ENCODE measurements at places on chromosomes 2 and 18. TPM values are rescaled to one million over a fixed set of nuclear protein-coding genes. Genes with fewer than 3 reads are reported as not detected.

FN1 gene
- 158 TPM for total RNA-seq

MPP4 gene
- 0.08 TPM for total RNA-seq

PFN4 gene
- 1.1 TPM for total RNA-seq

L3MBTL4 gene
- not detected for total RNA-seq

TRIM43B gene
- total RNA-seq, result not detected

M1AP gene
- not detected for total RNA-seq

SETBP1 gene
- total RNA-seq, result 0.82 TPM

SLC66A2 gene
- total RNA-seq, result 17.5 TPM

IL36G gene
- total RNA-seq, result not detected

REG1B gene
- total RNA-seq, result not detected

RDH14 gene
- total RNA-seq, result 45.2 TPM

MYL1 gene
- not detected for total RNA-seq

MAT2A gene
- total RNA-seq, result 495 TPM

FAM237A gene
- not detected for total RNA-seq

ADAM23 gene
- total RNA-seq, result 10.0 TPM

ZBTB7C gene
- 0.05 TPM for total RNA-seq

GALNT3 gene
- not detected for total RNA-seq

ACYP2 gene
- 7.8 TPM for total RNA-seq

MYOM1 gene
- total RNA-seq, result 0.11 TPM

LRRTM1 gene
- total RNA-seq, result not detected

ARHGAP25 gene
- total RNA-seq, result 0.13 TPM

ODC1 gene
- total RNA-seq, result 162 TPM

CYP26B1 gene
- total RNA-seq, result 12.9 TPM

CNRIP1 gene
- total RNA-seq, result 2.9 TPM

GAREM1 gene
- 2.2 TPM for total RNA-seq

MAP3K19 gene
- total RNA-seq, result not detected

AQP4 gene
- not detected for total RNA-seq

COL5A2 gene
- 56.0 TPM for total RNA-seq

SDC1 gene
- 184 TPM for total RNA-seq

COLEC12 gene
- 0.06 TPM for total RNA-seq

LCT gene
- 0.03 TPM for total RNA-seq

ERMN gene
- not detected for total RNA-seq

TTC39C gene
- total RNA-seq, result 11.4 TPM

MAP3K2 gene
- 19.3 TPM for total RNA-seq

SCN3A gene
- not detected for total RNA-seq

ABCG5 gene
- total RNA-seq, result not detected

MC2R gene
- not detected for total RNA-seq

CXCR1 gene
- not detected for total RNA-seq

CLEC4F gene
- not detected for total RNA-seq

FAM210A gene
- 20.6 TPM for total RNA-seq

IL1B gene
- total RNA-seq, result 0.42 TPM

ASB18 gene
- not detected for total RNA-seq

FRZB gene
- total RNA-seq, result 0.07 TPM

IAH1 gene
- total RNA-seq, result 99.8 TPM

CROCC2 gene
- not detected for total RNA-seq

AMER3 gene
- not detected for total RNA-seq

NABP1 gene
- 12.0 TPM for total RNA-seq

EFHD1 gene
- 1.9 TPM for total RNA-seq

NDC80 gene
- 16.5 TPM for total RNA-seq

VSNL1 gene
- total RNA-seq, result not detected

SNORC gene
- total RNA-seq, result 8.3 TPM

SP140L gene
- 4.1 TPM for total RNA-seq
